Inflammatory macrophage treated with lipopolysaccharide for 1 hour (primary cell): ENCODE measurements at places on chromosomes 4 and X.
A peak's percentile ranks its signal among the peaks of the same experiment; 100 is the strongest.

GRCh38 chr4:27046851-27047250, 186.2 kb downstream of the STIM2 start:
- DNase-seq = no peak

DNA sequence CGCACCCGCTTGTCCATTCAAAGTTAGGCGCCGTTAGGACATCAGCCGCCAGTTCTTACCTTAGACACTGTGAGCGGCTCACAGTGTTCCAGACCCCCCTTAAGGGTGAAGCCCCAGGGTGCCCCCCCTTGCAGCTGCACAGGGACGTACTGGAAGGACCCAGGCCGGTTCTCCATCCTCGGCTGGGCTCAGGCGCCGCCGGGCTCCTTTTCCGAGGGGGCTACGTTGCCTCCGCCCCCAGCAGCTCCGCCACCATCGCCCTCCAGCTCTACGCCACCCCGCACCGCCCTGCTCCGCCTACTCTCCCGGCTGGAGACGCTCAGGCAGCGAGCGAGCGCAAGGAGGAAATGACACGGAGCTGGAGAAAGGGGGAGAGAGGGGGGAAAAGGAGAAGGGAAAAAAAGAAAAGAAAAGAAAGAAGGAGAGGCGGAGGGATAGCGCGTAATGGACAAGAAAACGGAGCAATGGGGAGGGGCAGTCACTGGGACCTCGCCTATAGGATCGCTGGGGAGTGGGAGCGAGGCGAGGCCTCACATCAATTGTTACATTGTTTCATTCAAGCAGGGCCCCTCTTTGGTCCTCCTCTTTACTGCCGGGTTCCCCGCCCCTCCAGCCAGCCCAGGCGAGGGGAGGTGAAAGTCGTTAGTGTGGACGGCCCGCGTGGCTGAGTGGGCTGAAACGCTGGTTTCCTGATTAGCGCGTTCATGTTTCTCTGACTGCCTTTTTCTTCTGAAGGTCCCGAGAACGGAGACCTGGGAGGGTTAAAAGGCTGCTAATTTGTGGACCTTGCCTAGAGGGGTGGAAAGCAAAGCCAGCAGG, at the start of gene SHROOM4:
Gene SHROOM4, minus strand, starts transcription at position 352 of the 819 bp plus-strand sequence. Its CDS starts 176 bp downstream, at position 176.
- DNase-seq = peak; percentile 8

- no peak for DNase-seq
Measured at GRCh38 chr4:18435781-18436180, 414.2 kb upstream of the LCORL start.

- no peak for DNase-seq
Measured at GRCh38 chr4:780716-781492, 45.0 kb downstream of the CPLX1 start.

DNA sequence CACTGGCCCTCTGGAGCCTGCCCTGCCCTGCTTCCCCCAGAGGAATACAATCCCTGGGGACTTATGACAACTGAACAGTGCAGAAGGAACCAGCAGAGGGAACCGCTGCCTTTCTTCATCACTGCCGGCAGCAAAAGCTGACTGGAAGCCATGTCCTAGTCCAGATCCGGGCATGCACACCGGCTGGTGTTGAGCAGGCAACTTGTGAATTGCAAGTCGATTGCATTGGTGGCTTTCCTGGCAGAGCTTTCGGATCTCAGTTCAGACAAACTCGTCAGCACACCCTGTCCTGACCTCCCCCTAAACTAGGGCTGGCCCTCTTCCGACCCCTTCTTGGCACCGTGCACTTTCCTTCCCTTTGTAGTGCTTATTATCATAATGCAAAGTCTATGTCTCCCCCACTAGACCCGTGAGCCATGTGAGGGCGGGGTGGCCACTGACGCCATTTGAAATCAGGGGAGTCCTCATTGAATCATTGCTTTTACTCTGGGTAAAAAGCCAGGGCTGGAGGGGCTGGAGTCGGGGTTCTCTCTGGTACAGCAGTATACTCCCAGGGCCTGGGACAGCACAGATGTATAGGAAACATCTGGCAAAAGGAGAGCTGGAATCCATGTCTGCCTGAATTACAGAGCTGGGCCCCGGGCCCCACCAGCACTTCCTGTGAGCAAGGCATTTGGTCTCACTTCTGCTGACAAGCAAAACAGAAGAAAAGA, 1.8 kb downstream of the ARHGAP4 start:
- peak; percentile 61 for DNase-seq

- peak; percentile 88 for DNase-seq
Measured at GRCh38 chr4:26217961-26218676, 102.7 kb upstream of the RBPJ start.

- no peak for DNase-seq
Measured at GRCh38 chr4:165539801-165540200, 161.0 kb downstream of the CPE start.

DNA sequence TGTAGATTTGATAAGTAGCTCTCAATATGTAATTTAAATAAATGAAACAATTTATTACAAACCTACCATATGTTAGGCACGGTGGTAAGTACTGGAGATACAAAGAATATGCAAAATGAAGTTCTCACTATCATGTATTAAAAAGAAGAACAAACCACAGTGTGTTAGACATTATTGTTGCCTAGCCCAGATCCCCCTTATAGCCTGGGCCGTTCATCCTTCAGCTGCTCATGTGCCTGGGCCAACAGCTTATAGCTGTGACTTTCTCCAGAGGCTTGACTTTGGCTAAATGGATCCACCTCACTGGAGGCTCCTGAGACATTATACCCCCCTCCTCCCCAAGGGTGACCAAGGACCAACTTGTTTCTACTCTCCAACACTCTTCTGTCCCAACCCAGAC, 29.8 kb upstream of the CCNG2 start:
- no peak for DNase-seq

DNA sequence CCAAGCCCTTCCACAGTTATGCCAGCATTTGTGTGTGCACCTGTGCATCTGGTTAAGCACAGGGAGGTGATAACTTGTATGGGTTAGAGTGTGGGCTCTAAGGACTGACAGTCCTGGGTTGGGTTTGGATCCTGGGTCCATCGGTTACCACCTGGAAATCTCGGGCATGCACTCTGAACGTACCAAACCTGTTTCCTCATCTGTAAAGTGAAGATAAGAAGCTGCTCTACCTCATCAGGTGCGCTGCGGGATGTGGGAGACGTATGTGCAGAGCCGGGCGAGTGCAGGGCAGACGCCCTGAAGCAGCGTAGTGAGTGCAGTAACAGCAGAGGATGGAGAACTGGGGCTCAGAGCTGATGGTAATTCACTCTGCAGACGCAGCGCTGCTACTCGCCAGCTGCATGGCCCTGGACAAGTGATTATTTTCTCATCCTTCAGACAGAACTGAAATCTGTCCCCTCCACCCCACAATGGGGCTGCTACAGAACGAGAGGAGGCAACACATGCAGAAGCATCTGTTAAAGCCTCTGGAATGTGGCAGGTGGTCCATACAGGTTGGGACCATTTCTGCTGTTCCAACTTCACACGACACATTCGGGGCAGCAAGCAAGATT, 64.4 kb downstream of the HADH start:
- no peak for DNase-seq

DNA sequence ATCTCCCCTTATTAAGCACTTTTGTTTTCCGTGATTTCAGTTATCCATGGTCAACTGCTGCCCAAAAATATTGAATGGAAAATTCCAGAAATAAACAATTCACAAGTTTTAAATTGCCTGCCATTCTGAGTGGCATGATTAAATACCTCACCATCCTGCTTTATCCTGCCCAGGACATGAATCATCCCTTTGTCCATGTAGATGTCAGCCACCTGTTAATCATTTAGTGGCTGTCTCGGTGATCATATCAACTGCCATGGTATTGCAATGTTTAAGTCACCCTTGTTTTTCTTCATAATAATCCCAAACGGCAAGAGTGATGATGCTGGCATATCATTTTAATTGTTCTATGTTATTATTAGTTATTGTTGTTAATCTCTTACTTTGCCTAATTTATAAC, 79.8 kb upstream of the LHFPL1 start:
- no peak for DNase-seq

DNA sequence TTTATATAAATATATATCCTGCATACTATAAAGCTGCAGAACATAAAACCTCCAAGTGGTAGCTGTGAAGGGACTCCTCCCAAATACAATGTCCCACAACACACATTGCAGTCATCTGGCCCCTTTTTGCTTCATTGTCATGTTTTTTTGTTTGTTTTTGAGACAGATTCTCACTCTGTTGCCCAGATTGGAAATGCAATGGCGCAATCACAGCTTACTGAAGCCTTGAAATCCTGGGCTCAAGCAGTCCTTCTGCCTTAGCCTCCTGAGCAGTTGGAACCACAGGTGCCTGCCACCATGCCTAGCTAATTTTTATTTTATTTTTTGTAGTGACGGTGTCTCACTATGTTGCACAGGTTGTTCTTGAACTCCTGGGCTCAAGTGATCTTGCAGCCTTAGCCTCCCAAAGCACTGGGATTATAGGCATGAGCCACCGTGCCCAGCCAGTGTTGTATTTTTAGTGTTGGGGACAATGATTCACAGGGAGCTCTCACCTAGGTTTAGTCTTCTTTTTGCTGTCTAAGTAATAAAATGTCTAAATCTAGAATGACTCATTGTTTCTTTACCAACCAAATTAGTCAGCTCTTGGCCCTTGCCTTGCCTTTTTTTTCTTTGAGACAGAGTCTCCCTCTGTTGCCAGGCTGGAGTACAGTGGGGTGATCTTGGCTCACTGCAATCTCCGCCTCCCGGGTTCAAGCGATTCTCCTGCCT, 24.0 kb upstream of the XIAP start:
- DNase-seq = peak; percentile 37

DNA sequence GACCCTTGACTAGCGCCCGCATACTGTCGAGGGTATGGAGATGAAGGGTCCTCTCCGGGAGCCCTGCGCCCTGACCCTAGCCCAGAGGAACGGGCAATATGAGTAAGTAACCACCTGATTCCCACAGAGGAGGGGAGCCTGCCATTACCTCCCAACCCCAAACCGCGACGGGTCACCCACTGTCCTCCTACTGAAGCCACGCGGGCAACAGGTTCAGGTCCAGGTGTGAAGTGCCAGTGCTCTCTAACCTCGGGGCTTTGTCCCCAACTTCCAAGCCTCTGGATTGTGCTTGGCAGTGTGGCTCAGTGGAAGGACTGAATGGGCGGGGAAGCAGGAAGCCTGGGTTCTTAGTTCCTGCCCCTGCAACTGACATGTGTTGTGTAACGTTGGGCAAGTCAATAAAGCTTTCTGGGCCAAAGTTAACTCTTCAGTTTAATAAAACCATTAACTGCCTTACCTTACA, 694 bp downstream of the OCRL start:
- DNase-seq = no peak

DNA sequence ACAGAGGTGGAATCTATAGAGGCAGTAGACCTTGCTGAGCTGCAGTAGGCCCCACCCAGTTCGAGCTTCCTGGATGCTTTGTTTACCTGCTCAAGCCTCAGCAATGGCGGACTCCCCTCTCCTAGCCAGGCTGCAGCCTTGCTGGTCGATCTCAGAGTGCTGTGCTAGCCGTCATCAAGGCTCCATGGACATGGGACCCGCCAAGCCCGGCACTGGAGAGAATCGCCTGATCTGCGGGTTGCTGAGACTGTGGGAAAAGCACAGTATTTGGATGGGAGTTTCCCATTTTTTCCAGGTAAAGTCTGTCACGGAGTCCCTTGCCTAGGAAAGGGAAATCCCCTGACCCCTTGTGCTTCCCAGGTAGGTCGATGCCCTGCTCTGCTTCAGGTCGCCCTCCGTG, 124.8 kb upstream of the KLF8 start:
- no peak for DNase-seq

DNA sequence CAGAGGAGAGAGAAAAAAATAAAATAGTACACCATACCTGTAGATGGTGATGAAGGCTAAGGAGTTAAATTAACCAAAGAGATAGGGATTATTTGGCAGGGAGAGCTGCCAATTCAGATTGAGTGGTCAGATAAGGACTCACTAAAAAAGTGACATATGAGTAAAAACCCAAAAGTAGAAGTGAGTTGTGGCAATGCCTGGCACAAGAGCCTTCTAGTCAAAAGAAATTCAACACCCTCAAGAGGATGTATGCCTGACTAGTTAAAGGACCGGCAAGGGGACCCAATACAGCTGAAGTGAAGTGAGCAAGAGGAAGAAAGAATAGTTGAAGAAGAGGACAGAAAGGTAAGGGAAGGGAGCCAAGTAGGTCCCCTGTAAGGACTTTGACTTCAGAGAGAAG, 34.9 kb downstream of the ELF2 start:
- no peak for DNase-seq

- no peak for DNase-seq
Measured at GRCh38 chrX:98071331-98071730, 1187.6 kb downstream of the RPA4 start.

DNA sequence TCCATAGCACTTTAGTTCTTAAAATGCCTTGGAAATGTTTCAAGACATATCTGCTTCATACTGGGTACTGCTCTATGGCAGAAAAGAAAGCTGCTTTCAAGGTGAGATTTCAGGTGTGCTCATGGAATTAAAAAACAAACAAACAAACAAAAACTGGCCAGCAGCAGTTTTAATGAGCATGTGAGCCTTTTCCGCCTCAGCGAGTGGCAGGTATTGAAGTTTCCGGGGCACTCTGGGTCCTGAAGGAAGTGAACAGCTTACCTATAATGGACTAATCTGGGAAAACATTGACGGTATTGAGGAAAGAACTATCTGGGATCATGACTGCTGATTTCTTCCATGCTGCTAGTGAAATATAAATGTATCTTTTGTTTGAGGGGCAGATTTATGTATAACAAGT, 194.6 kb downstream of the MAML3 start:
- no peak for DNase-seq

- DNase-seq = no peak
Measured at GRCh38 chr4:73621357-73621756, 1.1 kb upstream of the RASSF6 start.

GRCh38 chr4:144648042-144648441, 2.1 kb downstream of the HHIP start:
- no peak for DNase-seq

DNA sequence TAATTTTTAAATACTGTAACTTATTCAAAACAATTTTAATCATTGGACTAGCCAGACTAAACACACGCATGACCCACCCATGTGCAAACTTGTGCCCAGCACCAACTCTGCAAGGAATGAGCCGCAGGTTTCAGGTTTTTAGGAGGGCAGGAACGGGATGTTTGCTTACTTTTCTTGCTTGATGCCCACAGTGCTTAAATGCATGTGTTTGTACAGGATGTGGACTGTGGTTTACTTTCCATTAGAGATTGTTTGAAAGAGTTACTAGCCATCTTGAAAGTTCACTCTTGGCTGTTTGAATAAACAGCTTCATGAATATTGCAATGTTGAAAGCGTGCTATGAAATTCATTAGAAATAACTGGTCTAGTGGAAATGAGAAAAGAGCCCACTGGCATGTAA, 83.3 kb downstream of the STK32B start:
- no peak for DNase-seq

GRCh38 chrX:78199851-78200250, 60.4 kb upstream of the TAF9B start:
- peak; percentile 17 for DNase-seq

- no peak for DNase-seq
Measured at GRCh38 chr4:23361453-23361852, 528.4 kb downstream of the PPARGC1A start.

DNA sequence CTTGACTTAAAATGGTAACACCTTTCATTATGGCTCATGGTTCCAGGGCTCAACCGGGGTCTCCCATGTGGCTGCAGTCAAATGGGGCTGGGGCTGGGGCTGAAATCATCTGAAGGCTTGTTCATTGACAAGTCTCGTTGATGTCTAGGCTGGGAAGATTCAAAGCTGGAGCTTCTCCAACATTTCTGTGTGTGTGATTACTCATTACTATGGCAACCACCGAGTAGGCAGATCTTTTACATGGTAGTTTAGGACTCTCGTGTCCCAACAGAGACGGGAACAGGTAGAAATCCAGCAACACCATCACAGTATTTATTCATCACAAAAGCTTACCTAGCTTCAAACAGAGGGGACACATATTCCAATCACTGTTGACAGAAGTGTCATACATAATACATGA, 7.8 kb downstream of the YTHDC1 start:
- no peak for DNase-seq
